NCI-H1436 treated with DMSO at 0.1 percent for 48 hours (cell line): ENCODE measurements at places on chromosomes 1 and 21.

DNA sequence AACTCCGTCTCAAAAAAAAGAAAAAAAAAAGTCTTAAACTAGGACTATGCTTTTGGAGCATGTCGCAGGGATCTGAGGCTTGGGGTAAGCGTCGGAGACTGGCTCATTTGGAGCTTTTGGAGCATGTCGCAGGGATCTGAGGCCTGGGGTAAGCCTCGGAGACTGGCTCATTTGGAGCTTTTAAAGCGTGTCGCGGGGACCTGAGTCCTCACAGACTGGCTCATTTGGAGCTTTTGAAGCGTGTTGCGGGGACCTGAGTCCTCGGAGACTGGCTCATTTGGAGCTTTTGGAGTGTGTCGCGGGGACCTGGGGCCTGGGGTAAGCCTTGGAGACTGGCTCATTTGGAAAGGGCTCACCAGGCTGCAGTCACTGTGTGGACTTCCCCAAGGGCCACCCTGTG, 13.6 kb upstream of the TSPEAR start:
- DNase-seq = no peak

GRCh38 chr1:45913183-45913683, 109.8 kb downstream of the MAST2 start:
- no peak for DNase-seq

- no peak for DNase-seq
Measured at GRCh38 chr1:162386292-162387225, 5.0 kb downstream of the C1orf226 start.

DNA sequence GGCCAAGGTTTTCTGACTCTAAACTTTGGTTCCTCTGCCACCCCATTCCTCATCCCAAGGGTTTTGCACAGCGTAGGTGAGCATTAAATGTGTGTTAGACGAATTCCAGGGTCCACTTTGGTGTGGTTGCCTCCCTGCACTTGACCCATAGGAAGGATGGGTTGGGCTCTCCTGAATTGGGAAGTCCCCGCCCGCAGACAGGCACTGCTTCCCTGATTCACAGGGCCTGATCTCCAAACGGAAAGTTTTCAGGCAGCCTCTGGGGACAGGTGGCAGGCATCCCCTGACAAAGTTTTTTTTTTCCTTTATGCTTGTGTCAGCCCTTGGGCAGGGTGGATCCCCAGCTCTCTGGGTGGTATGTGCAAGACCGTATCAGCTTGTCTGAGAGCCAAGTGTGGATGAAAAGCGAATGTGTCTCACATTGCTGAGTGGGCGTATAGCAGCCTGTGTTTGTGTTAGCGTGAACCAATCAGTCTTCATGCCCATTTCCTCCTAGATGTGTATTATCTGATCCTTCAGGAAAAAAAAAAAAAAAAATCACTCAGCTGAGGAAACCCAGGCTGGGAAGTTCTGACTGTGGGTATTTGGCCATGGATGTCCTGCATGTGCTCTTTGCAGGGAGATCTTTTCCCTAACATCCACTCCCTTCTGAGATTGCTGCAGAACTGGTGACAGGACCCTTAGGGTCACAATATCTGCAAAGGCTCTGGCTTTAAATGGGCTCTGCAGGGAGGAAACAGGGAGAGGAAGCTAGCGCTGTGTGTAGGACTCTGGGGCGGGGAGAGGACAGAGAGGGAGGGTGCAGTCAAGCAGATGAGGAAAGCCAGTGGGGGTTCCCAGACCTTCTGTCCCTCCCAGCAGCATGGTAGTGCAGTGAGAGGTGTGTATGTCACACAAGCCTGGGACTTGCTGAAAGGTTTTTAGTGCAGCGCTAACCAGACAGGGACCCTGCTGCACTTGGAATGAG, 42.2 kb upstream of the TRABD2B start:
- DNase-seq = no peak

- no peak for DNase-seq
Measured at GRCh38 chr1:18564676-18565075, 66.0 kb upstream of the PAX7 start.

DNA sequence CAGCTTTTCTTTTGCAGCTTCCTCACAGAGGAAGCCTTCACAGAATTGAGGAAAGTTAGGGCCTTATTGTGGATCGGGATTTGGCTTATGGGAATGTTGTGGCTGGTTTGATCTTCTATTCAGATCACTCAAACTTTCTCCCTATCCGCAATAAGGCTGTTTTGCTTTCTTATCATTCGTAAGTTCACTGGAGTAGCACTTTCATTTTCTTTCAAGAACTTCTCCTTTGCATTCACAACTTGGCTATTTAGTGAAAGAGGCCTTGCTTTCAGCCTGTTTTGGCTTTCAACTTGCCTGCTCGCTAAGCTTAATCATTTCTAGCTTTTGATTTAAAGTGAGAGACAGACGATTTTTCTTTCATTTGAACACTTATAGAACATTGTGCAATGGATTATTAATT, 181.9 kb upstream of the B3GALT2 start:
- no peak for DNase-seq

DNA sequence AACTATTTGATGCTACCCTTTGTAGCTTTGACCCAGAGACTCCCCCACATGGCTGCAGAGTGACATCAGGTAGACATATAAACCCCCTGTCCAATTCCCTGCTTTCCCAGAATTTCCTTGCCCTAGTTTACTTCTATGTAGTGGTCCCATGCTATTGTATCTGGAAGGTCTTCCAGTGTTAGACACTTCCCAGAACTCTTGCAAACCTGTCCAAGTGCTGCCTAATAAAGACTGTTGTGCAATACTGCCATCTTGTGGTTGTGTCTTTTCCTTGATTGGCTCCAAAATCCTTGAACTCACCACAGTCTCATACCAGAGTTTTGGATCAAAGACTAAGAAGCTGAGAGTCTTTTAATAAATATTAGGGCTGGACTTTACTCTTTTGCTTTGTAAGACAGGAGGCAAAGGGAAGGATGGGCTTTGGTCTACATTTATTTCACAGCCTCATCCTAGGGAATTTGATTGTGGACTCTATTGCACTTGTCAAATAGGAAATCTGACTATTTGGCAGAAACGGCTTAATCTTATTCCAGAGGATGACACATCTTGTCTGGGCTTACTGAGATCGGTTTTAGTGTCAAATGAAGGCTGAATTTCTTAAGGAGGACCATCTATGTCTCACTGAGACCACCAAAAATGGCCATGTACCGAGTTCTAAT, 169.9 kb downstream of the LRRC7 start:
- DNase-seq = peak; percentile 17

- no peak for DNase-seq
Measured at GRCh38 chr1:159089184-159089791, 12.7 kb upstream of the AIM2 start.

DNA sequence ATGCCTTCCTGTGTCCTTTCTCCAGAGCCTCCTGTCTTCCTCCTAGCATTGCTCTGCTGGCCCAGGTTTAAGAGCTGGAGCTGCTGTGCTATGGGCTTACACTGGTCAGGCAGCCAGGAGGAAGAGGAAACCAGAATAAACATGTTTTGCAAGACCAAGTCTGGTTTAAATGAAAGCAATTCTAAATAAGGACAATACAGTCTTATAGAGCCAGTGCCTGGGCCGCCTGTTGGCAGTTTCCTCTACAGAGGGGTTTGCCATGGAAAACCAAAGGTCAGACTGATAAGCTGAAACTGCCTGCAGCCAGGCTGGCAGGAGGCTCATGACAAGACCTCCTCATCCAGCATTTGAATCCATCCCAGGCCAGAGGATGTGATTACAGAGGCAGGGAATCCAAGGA, 92.9 kb upstream of the FGGY start:
- DNase-seq = no peak

DNA sequence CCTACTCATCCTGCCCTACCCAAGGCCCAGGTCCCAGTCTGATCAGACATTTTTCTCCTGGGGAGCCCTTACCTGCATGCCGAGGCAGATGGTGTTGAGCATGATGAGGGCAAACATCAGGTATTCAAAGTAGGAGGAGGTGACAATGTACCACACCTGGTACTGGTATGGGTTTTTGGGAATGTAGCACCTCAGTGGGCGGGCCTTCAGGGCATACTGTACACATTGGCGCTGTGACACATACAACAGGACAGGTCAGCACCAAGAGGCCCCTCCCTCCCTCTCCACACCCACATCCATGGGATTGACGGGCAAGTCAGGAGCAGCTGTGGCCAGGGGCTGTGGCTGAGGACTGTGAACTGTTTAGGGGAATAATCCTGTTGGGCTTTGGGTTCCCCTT, 37.1 kb upstream of the KIF21B start:
- no peak for DNase-seq

GRCh38 chr1:178739285-178740045, 14.4 kb downstream of the RALGPS2 start:
- no peak for DNase-seq

GRCh38 chr1:239951511-239952140, 140.1 kb upstream of the FMN2 start:
- DNase-seq = peak; percentile 39

- DNase-seq = no peak
Measured at GRCh38 chr21:42575111-42575510, 61.5 kb downstream of the SLC37A1 start.

GRCh38 chr1:87979079-87979478, 650.4 kb downstream of the LMO4 start:
- DNase-seq = no peak

DNA sequence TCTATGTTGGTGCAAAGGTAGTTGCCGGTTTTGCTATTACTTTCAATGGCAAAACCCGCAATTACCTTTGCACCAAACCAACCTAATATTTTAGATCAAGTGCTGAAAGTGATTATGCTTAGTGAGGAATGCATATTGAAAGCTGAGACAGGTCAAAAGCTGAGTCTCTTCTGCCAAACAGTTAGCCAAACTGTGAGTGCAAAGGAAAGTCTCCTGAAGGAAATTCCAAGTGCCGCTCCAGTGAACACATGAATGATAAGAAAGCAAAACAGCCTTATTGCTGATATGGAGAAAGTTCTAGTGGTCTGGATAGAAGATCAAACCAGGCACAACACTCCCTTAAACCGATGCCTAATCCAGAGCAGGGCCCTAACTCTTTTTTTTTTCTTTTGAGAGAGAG, 83.1 kb upstream of the ERRFI1 start:
- DNase-seq = no peak

GRCh38 chr1:221632072-221632471, 109.8 kb downstream of the DUSP10 start:
- no peak for DNase-seq

DNA sequence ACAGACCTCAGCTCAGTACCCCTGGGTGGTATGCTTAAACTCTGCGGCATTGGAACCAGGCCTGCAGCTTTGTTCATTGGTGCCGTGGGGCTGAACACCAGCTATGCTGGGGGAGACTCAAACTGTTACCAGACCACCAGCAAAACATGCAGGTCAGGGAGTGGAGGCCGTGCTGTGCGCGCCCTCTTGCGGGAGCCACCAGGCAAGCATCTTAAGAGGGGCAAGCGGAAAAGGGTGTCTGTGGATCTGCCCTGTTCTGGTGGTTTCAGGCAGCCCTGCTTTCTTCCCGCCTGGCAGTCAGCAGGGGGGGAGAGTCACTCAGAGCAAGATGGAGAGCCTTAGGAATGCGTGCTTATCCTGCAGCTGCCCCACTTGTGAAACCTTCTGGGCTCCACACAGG, 276.9 kb upstream of the ZRANB2 start:
- DNase-seq = no peak

DNA sequence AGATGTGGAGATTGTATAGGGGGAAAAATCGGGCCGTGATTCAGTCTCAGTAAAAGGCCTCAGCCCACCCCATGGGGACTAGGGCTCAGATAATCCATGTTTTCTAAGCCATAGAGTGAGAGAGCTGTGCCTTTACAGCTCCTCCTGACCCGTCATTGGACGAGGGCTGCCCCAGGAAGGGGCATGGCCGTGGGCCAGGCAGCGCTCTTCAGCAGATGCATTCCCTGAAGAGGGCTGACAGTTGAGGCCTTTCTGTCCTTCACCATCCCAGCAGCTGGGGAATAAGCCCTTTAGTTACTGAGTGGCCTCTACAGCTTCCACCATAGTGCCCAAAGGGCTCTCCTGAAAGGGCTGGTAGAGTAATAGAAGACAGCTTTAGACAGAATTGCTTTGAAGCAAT, 57.2 kb downstream of the ST3GAL3 start:
- no peak for DNase-seq

- no peak for DNase-seq
Measured at GRCh38 chr1:203520315-203520714, 26.4 kb downstream of the OPTC start.

DNA sequence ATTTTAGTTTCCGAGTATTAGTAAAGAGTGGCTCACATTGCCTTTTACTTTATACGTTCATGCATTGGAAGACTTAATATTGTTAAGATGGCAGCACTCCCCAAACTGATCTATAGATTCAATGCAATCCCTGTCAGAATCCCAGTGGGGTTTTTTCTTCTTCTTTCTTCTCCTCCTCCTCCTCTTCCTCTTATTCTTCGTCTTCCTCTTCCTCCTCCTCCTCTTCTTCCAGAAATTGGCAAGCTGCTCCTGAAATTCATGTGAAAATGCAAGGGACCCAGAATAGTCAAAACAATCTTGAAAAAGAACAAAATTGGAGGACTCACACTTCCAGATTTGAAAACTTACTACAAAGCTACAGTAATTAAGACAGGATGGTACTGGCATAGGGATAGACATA, 23.2 kb upstream of the MACF1 start:
- no peak for DNase-seq

DNA sequence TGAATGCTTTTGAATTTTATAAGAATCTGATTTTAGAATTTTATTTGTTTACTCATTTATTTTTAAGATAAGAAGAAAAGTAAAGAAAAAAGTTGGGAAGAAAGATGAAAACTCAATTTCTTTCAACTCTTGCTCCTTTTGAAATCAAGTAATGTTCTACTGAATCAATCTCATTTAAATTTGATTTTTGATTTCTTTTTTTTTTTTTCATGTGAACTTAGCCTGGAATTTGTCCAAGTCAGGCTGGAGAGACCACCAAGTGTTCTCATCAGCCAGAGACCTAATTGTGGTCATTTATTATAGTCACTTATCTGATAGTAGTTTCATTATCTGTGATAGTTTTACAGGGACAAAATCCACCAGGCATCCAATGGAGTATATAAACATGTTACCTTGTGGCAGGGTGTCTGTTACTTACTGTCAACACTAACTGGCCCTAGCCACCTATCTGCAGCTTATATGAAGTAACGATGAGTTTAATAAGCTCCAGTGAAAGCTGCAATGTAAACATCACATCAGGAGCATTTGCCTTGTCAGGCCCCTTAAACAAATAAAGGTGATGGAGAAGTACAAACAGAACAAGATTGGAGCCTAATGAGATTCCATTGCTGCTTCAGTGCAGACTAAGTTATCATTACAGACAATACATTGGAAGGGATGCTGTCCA, 39.2 kb downstream of the HLX start:
- no peak for DNase-seq
